ENCODE measurements at places on chromosomes 2 and 18.
A peak's percentile ranks its signal among the peaks of the same experiment; 100 is the strongest.

GRCh38 chr18:43275546-43275945 lies 1.7 kb downstream of the SYT4 start:
- DNase-seq = no peak

DNA sequence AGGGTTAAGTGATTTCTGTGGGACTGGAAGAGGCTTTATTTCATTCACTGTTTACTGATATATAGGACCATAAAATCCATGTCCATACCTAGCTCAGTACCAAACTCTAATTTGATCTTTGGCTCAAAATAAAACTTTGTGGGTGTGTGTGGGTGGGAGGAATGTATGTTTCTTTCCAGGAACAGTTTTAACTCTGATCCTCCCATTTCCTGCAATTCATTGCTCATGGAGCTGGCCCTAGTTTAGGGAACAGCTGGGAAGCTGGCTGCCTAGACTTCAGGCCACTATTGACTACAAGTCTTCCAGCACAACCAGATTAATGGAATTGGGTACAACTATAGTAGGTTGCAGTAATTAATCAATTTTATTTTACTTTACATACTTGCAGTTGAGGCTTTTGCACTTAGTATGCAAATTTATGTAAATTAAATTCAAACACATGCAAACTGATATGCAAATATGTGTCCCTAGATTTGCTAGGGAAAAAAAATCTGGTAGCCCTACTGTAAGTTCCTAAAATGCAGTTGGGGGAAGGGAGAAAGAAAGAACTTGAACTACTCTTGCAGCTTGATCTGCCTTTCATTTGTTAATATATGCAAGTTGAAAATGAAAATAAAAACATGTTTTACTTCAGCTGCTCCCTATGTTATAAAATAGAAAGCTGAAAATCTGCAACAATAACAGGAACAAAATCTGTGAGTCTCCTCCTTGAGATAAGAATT lies 1070.3 kb upstream of the CELF4 start:
- DNase-seq = no peak

GRCh38 chr2:133716166-133716565 lies 147.9 kb upstream of the NCKAP5 start:
- DNase-seq = no peak

DNA sequence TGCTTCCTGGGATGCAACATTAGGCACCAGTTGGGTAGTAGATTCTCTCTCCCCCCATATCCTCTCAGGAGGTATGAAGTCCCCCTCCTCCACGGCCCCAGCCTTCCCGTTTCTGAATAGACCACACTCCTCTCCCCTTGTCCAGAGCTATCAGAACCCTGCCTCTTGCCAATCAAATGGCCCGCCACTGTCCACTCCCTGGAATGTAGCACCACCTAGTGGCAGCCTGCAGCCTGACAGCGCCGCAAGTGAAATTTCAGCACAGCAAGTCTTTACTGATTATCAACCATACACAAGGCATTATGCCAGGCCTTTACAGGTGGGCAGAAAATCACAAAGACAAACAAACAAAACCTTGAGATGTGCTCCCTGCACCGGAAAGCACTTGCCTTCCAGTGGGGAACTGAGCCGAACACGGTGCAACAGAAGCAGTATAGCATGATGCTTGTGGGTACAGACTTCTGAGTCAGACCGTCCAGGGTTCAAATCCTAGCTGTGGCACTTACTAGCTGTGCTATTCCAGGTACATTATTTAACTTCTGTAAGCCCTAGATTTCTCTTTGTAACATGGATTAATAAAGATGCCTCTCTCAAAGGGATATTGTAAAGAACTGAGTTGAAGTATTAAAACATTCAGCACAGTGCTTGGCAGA lies 174.0 kb downstream of the SMAD2 start:
- DNase-seq = no peak

DNA sequence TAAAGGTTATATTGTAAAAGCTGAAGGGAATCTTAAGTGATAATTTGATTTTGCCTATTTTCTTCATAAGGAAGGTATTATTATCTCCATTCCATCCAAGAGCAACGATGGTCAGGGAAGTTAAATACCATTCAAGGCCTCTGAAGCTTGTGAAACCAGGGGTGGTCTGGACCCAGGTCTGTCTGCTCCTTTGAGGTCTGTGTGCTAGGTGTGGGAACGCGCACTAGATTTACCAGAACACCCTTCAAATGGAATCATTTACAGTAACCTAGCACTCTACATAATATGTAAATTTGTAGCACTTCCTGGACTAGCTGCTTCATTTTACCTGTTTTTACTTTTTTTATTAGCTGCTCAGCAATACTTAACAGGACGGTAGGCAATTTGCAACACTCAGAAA lies 6.4 kb upstream of the TRIB2 start:
- DNase-seq = no peak

DNA sequence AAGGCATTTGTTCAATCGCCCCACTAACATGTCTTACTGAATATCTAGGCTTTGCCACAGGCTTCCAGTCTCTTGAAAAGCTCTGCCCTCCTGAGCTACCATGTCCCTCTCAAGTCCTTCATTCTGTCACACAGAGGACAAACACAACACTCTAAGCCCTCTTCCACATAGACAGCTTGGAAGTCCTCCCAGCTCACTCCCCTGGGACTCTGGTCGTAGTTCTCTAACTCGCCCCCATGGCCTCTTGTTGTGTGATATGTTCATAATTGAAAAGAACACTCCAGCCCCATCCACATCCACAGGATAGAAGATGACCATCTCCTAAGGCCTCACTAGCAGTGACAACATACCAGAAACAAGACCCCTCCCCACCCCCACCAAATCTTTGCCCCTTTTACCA lies 37.9 kb downstream of the BUB1 start:
- DNase-seq = no peak

- peak; percentile 39 for DNase-seq
These were observed 191.5 kb upstream of the ATP5MC3 start for GRCh38 chr2:175372704-175373701.
